ENCODE measurements at places on chromosomes 12 and 14.

DNA sequence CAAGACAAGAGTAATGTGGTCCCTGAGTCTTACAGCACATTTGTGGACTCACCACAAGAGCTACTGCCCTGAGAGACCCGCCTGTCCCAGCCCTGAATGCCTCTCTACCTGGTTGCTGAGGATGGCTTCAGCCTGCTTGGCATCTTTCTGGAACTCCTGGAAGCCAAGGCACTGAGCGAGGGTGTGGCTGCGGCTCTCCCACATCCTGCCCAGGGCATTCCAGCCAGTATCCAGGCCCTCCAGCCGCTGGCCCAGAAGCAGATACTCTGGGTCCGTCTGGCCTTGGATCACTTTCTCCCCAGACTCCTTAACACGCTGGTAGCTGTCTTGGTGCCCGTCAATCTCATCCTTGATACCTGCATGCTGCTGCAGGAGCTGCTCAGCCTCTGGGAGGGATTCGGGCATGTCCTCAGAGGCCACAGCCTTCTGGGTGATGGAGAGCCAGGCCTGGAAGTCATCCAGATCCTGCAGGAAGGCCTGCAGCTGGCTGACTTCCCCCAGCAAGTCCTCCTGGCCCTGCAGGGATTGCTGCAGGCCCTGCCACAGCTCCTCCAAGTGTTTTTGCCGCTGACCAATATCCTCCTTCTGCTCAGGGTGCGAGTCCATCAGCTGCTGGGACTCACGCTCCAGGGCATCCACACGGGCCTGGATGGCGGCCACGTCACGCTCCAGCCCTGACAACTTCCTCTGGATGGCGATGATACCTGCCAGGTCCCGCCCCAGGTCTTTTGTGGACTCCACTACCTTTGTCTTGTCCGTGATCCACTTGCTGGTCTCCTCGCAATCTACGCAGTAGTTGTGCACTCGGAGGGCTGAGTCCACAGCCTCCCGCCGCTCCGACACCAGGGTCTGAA lies 82.3 kb downstream of the PLEKHG3 start:
- no peak for DNase-seq
- no peak overlapping the region for H3K27ac ChIP-seq
- no peaks in the 10 kb centered on the region for H3K36me3 ChIP-seq
- peaks cover 18% of the 10 kb centered on the region for H3K4me1 ChIP-seq
- H3K4me3 ChIP-seq = no peak overlapping the region
- H3K27me3 ChIP-seq = no peaks in the 10 kb centered on the region

- no peaks in the 10 kb centered on the region for H3K27me3 ChIP-seq
- no peak overlapping the region for H3K27ac ChIP-seq
- no peaks in the 10 kb centered on the region for H3K4me1 ChIP-seq
- H3K36me3 ChIP-seq = no peaks in the 10 kb centered on the region
- DNase-seq = no peak
These were observed 18.5 kb upstream of the ALDH2 start for GRCh38 chr12:111748151-111748672.

DNA sequence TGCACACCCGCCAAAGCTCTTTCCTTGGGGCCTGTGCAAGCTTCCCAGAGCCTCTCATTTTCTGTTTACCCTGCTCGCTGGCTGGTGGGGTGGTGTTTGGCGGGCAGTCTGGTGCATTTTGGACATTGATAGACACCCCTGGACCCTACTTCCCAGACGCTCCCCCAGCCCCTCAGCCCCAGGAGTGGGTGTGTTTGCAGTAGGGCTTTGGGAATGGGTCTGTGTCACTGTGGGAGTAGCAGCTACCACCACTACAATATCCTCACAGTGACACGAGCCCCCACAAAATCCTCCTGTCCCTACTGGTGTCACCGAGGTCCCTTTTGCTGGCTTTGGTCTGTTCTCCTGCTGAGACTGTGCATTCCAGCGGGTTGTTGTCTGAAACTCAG lies 371.3 kb downstream of the TMEM121 start:
- H3K4me3 ChIP-seq = no peak overlapping the region
- no peak for DNase-seq
- H3K27ac ChIP-seq = no peak overlapping the region
- H3K4me1 ChIP-seq = no peaks in the 10 kb centered on the region
- no peaks in the 10 kb centered on the region for H3K27me3 ChIP-seq

GRCh38 chr14:74018174-74018585 lies 908 bp downstream of the ENTPD5 start:
- no peak overlapping the region for H3K27ac ChIP-seq
- no peaks in the 10 kb centered on the region for H3K27me3 ChIP-seq
- H3K36me3 ChIP-seq = no peaks in the 10 kb centered on the region
- peak overlapping the region; percentile 94 for H3K4me3 ChIP-seq
- no peak for DNase-seq

- no peak for DNase-seq
- no peaks in the 10 kb centered on the region for H3K36me3 ChIP-seq
- no peak overlapping the region for H3K27ac ChIP-seq
- H3K27me3 ChIP-seq = no peaks in the 10 kb centered on the region
- H3K4me3 ChIP-seq = no peak overlapping the region
These were observed 135.7 kb upstream of the RTL1 start for GRCh38 chr14:101039031-101039754.

DNA sequence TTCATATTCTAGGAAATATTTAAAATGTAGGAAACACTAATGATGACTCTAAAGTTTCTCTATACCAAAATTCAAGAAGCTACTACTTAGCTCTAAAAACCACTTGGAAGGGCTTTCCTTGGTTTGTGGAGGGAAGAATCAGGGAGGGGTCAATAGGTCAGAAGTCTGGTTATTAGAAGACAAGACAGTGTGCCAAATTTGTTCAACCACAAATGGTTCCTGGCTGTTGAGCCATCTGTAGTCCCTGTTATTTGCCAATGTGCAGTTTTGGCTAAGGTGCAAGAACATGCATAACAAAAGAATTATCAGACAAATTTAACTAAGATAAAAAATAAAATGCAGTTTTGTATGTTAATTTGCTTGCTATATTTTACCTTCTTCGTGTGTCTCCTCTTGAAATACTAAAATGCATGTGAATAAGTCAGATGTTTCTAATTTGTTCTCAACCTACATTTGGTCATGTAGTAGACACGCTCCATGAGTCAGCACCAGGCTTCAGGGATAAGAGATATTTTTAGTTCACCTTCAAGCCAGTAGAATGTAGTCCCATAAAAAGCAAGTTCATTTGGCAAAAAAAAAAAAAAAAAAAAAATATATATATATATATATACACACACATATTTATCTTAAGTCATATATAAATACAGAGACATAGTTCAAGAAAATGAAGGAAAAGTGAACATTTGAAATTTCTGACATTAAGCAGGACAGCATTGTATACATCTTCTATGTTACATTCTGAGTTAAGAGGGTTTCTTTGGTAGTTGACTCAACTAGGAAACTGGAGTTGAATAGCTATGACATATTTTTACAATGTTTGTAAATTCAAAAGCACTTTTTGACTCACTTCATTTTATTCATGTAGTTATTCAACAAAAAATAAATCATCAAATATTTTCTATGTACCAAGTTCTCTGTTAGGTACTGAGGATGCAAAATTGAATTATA lies 123.3 kb downstream of the KCNC2 start:
- H3K27me3 ChIP-seq = no peaks in the 10 kb centered on the region
- no peak overlapping the region for H3K4me3 ChIP-seq
- no peaks in the 10 kb centered on the region for H3K4me1 ChIP-seq
- no peaks in the 10 kb centered on the region for H3K36me3 ChIP-seq

DNA sequence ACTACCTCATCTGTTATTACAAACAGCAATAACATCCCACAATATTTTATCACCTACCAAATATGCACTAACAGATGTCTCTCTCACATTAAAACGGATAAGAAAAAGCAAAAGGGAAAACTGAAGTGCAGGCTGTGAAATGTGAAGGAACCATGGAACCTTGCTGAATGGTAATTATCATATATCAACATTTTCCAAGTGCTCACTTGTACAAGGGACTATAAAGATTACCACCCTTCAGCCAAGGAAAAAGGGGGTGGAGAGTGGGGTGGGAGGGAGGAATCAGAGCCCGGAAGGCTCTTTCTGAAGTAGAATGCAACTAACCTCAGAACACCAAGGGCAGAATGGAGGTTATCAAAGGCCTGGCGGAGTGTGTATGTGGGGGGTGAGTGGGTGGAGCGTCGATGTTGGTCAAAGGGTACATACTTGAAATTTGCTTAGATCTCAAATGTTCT lies 1.2 kb downstream of the SNX6 start:
- no peak overlapping the region for H3K27ac ChIP-seq
- no peak for DNase-seq
- no peaks in the 10 kb centered on the region for H3K27me3 ChIP-seq

GRCh38 chr12:51548241-51548640 lies 42.8 kb upstream of the SCN8A start:
- H3K4me1 ChIP-seq = peaks cover 3% of the 10 kb centered on the region
- H3K27me3 ChIP-seq = peaks cover 8% of the 10 kb centered on the region
- no peak for DNase-seq
- no peak overlapping the region for H3K27ac ChIP-seq
- H3K36me3 ChIP-seq = no peaks in the 10 kb centered on the region

- no peaks in the 10 kb centered on the region for H3K36me3 ChIP-seq
- no peaks in the 10 kb centered on the region for H3K27me3 ChIP-seq
- no peaks in the 10 kb centered on the region for H3K4me1 ChIP-seq
These were observed 165.3 kb downstream of the SNAPC1 start for GRCh38 chr14:61927520-61927919.

DNA sequence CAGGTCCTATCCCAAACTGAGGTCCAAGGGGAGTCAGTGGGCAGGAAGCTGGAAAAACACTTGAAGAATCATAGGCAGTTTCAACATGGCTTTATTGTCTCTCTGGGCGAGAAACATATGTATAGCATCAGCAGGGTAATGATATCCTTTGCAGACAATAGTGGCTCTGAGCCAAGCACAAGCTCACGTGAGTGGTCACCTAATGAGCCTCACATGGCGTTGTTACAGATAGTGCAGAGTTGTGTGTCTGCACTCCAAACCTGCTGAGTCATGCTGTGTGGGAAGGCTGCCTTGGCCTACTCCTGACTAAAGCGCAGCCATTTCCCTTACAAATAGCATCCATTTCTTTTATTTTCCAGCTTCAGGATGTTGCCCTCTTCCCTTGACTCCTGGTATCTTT lies 105.2 kb upstream of the SYT1 start:
- no peaks in the 10 kb centered on the region for H3K4me1 ChIP-seq
- no peak overlapping the region for H3K27ac ChIP-seq
- no peaks in the 10 kb centered on the region for H3K27me3 ChIP-seq

- no peaks in the 10 kb centered on the region for H3K36me3 ChIP-seq
- no peak overlapping the region for H3K4me3 ChIP-seq
- DNase-seq = no peak
- H3K4me1 ChIP-seq = peaks cover 5% of the 10 kb centered on the region
- no peaks in the 10 kb centered on the region for H3K27me3 ChIP-seq
These were observed 136.5 kb upstream of the IFNG-AS1 start for GRCh38 chr12:67852701-67853100.

- H3K27ac ChIP-seq = no peak overlapping the region
- no peak for DNase-seq
- no peaks in the 10 kb centered on the region for H3K36me3 ChIP-seq
These were observed 233.4 kb upstream of the FKBP4 start for GRCh38 chr12:2561367-2561766.

DNA sequence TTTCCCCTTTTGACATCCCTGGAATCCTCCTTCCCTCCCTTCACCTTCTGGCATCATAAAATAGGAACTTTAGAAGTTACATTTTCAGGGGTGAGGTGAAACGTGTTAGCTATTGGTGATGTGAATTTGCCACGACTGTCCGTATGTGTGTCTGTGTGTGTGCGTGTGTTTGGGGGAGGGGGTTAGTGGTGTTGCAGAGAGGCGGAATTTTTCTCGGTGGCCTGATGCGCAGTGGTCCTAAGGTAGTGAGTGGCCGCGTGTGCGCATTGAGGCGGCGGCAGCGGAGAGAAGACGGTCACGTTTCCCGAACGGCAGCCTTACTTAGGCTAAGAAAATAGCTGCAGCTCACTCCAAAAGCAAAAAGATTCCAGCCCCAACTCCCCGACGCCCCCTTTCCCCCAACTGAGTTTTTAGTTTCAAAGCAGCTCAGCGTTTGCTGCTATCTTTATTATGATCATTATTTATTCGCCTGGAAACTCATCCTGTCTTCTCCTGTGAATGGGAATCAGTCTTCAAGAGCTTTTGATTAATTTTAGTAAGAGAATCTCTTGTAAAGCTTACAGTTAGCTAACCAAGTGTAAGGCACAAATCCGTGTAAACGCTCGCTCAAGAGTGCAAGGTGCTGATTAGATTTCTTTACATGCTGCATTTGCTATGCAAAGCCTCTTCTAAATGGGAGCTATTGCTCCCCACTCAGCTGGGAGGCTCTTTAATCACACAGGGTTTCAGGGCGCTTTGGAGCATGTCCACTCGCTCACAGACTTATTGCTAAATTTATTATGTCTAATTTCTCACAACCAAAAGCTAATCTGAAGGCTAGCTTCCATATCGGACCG lies 4.7 kb downstream of the FLRT2 start:
- H3K4me1 ChIP-seq = peaks cover 73% of the 10 kb centered on the region
- DNase-seq = peak; percentile 5
- peaks cover 69% of the 10 kb centered on the region for H3K27me3 ChIP-seq

DNA sequence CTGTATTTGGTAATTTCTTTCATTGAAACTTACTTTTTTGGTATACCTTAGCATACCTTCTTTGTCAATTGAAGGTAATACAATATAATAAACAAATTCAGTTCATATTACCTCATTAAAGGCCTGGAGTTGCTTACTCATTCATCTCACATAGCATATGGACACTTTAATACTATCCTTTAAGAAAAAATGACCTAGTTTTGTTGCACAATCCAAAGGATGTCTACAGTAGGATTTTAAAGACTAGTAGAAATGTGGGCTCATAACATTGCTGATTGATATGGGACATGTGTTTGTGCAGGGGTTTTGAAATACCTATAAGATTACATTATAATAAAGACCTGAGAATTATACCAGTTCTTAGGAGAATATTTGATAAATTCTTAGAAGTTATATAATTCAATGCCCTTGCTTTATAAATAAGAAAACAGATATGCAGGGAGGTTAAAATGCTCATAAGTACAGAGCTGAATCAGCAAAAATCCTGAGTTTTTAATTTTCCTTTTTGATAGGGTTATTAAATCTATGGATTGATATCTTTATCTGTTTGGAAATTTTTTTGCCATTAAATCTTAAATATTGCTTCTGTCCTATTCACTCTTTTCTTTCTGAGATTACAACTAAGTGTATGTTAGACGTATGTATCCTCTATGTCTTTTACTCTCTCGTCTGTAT lies 352.1 kb downstream of the ATP23 start:
- H3K27me3 ChIP-seq = no peaks in the 10 kb centered on the region
- no peak for DNase-seq
- H3K27ac ChIP-seq = no peak overlapping the region
- no peak overlapping the region for H3K4me3 ChIP-seq
- no peaks in the 10 kb centered on the region for H3K4me1 ChIP-seq
- H3K36me3 ChIP-seq = no peaks in the 10 kb centered on the region

GRCh38 chr14:39229222-39229543 lies 4.5 kb upstream of the MIA2 start:
- no peak overlapping the region for H3K27ac ChIP-seq
- no peak overlapping the region for H3K4me3 ChIP-seq
- H3K4me1 ChIP-seq = no peaks in the 10 kb centered on the region
- no peaks in the 10 kb centered on the region for H3K27me3 ChIP-seq
- H3K36me3 ChIP-seq = no peaks in the 10 kb centered on the region
- DNase-seq = no peak
